Spinal cord (tissue), 10 donors: ENCODE measurements at places on chromosomes 6 and 20.

- DNase-seq = no peak
Measured at GRCh38 chr20:549722-550496, 6.3 kb upstream of the CSNK2A1 start.

- no peak for DNase-seq
Measured at GRCh38 chr6:3278691-3279090, 19.9 kb downstream of the PSMG4 start.

DNA sequence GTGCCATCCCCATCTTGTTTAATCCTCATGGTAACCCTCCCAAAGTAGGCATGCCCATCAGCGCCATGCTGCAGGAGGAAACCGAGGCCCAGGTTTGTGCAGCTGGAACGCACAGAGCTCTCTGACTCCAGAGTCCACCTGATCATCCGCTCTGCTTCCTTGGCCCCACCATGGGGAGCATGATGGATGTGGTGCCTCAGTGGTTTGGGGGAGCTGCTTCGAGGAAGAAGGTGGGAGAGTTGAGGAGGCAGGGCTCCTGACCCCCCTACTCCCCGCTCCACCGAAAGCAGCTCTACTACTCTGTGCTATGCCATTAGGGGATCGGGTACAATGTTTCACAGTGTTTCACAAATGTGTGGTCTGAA, 52.2 kb downstream of the TGM2 start:
- no peak for DNase-seq

DNA sequence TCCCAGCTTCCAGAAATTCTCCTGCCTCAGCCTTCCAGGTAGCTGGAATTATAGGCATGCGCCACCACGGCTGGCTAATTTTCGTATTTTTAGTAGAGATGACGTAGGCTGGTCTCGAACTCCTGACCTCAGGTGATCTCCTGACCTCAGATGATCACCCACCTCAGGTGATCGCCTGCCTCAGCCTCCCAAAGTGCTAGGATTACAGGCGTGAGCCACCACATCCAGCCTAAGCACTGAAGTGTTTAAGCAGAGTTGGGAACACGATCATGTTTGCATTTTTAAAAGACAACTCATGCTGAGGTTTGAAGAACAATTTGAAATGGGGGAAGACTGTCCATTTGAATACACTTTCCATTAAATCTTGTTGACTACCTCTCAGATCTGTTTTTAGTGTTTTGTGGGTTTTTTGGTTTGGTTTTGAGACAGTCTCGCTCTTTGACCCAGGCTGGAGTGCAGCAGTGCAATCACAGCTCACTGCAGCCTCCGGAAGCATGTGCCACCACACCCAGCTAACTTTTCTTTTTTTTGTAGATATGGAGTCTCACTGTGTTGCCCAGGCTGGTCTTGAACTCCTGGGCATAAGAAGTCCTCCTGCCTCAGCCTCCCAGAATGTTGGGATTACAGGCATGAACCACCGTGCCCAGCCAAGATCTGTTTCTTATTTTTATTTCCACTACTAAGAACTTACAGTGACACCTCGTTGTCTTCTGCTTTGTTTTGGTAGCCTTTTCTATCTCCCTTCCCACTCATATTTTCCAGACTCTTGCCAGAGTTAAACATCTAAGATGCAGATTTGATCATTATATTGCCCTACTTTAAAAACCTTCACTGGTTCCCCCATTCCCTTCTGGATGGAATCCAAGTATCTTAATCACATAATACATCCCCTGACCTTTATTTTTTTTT, 5.5 kb downstream of the CASP8AP2 start:
- no peak for DNase-seq

DNA sequence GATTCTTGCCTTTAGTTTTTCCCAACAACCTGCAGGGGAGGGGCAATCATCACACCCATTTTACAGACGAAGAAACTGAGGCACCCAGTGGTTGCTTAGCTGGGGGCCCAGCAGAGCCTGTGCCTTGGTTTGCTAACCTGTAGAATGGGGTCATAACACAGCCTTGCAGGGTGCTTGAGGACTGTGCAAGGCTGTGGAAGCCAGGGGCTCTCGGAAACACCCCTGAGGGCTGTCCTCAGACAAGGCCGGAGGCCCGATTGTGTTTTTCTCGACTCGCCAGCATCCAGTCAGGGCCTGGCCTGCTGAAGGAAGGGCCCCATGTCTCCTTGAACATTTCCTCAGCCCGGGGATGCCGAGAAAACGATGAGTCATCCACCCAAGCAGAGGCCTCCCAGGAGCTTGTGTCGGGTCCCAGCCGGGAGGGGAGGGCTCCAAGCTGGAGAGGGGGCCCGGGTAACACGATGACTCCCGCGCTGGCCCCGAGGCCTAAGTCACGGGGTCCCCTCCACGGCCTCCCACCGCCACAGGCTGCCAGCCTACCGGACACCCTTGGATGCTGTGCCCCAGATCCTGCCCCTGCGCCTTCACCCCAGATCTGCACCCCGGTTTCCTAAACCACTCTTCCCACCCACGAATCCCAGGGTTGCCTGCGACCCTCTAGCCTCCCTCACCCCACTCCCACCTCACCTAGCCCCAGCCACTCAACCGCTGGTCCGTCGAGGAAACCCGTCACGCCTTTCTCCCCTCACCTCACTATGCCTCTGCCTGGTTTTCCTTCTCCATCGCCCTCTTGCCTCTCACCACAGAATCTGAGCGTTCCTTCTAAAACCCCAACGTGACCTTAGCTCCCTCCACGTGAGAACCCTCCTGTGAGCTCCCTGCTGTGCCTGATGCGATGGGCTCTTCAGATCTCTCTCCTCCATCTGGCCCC, 10.6 kb downstream of the NOL4L start:
- no peak for DNase-seq

DNA sequence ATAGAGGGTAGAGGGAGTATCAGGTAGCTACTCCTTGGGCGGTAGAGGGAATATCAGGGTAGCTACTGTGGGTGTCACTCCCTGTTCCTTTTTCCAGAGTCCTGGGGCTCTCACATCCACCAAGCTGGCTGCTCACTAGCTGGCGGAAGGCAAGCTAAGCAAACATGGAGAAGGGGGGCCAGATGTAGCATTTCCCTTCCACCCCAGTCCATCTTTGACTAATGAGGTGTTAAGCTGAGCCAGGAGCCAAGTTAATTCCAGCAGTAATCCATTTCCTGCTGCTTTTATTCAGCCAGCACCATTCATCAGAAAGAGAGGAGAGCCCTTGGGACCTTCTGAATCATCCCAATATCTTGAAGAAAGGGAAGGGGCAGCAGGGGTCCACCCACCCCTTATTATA, 330.0 kb downstream of the ZFAND3 start:
- no peak for DNase-seq

DNA sequence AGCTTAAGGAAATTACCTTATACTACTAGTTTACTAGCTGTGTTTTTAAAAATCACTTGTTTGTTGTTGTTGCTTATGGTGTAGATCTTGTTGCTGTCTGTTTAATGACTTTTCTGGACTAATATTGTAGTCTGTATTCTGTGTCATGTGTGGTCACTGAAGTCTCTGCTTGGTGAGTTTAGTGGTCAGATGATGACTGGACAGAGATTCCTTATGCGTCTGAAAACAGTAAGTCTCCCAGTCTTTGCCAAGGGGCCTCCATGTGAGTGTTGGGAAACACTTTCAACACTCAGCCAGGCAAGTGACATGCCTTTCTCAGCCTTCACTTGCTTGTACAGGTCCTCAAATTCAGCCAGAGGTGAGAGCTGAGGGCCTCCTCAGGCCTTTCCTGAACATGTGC, 256.9 kb upstream of the RNF24 start:
- no peak for DNase-seq

- DNase-seq = no peak
Measured at GRCh38 chr20:51017251-51017650, 5.7 kb downstream of the KCNG1 start.

DNA sequence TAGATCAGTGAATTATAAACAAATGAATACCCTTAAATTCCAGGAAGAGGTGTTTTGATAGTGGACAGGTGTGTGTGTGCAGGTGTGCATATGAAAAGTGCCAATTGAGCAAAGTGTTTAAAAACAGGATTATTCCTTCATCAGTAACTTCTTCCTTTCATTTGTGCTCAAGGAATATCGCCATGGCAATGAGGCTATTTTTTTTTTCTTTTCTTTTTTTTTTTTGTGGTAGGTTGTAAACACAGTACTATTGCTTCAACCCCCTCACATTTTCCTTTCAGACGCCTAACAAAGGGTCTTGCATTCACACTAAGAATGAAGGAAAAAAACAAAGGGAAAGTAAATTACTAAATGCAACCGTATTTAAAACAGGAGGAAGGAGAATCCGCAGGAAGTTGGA, 2.0 kb upstream of the HSPA1B start:
- no peak for DNase-seq

- peak; percentile 45 for DNase-seq
Measured at GRCh38 chr6:50791900-50792508, 26.7 kb upstream of the TFAP2B start.

DNA sequence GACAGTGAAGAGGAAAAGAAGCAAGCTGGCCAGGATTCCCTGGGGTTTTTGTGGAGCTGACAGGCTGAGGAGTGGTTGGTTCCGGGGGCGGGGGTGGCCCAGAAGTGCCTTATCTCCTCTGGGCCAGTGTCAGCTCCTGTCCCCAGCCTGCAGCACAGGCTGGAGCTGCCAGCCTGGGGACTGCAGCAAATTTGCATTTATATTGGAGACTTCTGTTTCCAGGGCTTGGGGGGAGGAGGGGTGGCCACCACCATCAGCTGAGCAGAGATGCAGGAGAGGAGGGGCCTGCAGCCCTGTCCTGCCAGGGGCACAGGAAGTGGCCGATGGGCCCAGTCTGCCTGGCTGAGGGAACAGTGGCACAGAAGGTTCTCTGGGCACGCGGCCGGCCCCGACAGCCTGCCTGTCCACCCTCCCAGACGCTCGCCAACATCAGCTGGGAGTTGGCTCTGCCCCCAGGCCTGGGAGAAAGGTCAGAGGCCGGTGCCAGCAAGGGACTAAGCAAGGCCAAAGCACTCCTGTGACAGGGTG, 24.3 kb upstream of the SCRT2 start:
- DNase-seq = no peak

- DNase-seq = no peak
Measured at GRCh38 chr6:83846291-83846690, 6.9 kb upstream of the RIPPLY2 start.

DNA sequence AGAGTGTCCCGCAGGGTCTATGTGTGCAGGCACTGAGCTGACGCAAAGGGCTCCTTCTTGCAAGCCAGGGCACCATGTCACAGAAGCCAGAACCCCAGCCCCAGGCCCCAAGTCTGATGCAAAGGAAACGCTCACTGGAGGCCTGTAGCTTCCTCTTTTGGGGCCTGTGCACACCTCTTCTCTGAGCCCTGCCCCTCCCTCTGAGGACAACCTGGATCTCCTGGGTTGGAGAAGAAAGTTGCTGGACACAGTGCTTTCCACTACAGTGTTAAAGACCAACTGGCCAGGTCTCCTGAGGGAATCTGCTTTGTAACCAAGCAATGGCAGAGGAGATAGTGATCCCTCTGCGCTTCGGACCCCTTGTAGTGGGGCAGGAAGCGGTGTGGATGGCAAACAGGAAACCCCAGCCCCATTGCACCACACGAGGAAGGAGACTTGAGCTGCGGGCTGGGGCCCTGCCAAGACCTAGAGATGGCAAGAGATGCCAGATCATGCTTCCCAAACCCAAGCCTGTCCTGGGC, 90.0 kb downstream of the PRND start:
- DNase-seq = no peak

- DNase-seq = no peak
Measured at GRCh38 chr20:53513489-53514298, 79.9 kb downstream of the ZNF217 start.

DNA sequence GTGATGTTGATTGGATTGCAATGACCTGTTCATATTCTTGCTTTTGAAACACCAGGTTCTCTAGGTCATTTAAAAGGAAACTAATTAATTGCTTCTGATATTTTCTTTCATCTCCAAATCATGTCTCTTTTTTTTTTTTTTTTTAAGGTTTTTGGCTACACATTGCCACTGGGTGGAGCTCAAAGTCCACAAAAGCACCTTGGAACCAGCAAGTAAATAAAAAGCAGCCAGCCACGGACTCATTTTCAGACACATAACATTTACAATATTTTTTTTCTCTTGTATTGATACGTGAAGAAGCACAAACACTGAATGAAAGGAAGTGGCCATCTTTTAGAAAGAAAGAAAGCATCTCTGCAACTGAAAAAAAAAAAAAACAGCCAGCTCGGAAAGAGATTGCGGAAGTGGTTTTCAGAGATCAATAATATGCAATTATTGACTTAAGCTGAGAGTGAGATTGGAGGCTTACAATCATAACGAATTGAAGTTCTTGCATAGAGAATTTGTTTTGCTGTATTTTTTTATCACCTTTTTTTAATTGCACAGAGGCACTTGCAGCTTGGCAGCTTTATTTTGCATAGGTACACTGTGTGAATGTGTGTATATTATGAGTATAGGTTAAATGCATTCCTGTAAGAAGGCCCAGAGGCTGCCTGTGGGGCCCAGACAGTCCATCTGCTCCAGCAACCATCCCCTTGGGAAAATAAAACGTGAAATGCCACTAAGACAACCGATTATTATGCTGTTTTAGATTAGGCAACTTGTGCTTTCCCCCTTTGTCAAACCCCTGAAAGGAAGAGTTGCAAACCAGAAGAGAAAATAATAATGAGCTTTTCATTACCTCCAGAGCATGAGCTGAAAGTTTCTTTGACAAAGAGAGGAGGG, 28.2 kb downstream of the CGA start:
- peak; percentile 62 for DNase-seq

GRCh38 chr6:45569210-45569945, 191.6 kb upstream of the SUPT3H start:
- peak; percentile 14 for DNase-seq

DNA sequence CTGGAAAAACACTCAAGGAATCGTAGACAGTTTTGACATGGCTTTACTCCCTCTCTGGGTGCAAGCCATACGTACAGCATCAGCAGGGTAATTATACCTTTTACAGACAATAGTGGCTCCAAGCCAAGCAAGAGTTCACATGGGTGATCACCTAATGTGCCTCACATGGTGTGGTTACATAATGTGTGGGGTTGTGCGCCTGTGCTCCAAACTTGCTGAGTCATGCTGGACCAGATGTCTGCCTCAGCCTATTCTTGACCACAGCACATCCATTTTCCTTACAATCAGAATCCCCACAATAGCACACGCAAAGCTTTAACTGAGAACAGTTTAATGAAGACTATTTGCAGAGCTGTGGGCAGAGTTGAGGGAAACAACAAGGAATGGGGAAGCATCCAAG, 74.5 kb downstream of the ALDH8A1 start:
- no peak for DNase-seq

GRCh38 chr6:64644024-64644423, 1008.4 kb downstream of the PHF3 start:
- DNase-seq = no peak
